ENCODE measurements at places on chromosomes 11 and 22. TPM values are rescaled to one million over a fixed set of nuclear protein-coding genes. Genes with fewer than 3 reads are reported as not detected.
A peak's percentile ranks its signal among the peaks of the same experiment; 100 is the strongest.

DNA sequence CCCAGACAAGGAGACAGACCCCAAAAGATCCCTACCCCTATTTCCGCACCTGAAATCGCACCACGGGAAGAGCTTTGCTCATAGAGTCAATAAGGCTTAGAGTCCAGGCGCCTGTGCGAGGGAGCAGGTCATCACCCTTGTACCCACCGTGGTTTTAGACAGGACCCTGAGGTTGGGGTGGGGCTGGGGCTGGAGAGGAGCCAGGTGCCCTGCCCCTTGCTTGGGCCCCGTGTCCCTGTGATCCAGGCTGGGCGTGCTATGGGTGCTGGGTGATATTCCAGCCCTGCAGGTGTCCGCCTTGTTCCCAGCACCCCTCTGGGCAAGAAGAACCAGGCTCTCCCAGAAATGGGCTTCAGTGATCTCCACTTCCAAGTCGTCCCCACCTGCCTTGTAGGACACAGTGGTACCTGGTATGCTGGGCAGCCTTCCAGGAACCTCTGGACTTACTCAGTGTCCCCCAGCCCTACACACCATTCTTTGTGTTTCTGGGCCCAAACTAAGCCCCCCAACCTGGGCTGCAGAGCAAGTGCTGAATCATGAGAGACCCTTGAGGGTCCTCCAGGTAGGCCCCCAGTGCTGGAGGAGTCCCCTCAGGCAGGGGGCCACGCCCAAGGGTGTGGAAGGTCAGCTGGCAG lies 4.5 kb downstream of the CD81 start:
- DNase-seq, result no peak

GRCh38 chr11:45158210-45158731 lies 11.8 kb downstream of the PRDM11 start:
- DNase-seq, result no peak

DNA sequence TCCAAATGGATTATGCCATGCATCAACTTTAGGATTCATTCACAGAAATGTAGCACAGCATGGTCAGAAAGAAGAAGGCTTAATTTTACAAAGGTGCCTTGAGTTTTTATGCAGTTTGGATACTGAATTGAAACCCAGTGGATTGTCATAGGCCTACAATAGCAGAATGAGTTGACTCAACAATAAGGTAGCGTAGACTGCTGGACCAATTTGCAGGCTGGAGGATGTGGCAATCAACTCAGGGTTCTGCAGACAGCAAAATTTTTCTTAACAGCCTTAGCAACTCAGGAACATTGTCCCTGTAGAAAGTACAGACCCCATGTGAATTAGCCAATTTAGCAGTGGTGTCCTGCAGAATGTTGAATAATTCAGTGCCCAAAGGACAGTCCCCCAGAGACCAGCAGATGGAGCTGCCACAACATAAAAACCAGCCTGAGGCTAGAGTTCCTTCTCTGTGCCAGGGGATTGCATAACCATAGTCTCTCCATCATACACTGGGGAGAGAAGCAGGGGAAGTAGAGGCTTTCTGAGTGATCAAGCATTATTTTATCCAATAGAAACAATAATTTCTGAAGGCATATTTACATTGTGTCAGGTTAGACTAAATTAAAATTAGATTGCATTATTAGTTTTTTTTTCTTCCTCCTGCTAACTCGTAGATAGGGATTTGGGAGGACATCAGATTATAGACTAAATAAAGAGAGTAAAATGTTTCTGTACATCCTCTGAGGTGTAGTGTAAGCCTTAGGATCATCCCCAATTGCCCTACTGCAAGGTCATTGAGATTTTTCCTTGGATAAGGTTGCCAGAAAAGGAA lies 20.3 kb upstream of the MRPL17 start:
- DNase-seq, result peak; percentile 47

GRCh38 chr11:133136376-133136775 lies 395.9 kb downstream of the OPCML start:
- DNase-seq, result no peak

DNA sequence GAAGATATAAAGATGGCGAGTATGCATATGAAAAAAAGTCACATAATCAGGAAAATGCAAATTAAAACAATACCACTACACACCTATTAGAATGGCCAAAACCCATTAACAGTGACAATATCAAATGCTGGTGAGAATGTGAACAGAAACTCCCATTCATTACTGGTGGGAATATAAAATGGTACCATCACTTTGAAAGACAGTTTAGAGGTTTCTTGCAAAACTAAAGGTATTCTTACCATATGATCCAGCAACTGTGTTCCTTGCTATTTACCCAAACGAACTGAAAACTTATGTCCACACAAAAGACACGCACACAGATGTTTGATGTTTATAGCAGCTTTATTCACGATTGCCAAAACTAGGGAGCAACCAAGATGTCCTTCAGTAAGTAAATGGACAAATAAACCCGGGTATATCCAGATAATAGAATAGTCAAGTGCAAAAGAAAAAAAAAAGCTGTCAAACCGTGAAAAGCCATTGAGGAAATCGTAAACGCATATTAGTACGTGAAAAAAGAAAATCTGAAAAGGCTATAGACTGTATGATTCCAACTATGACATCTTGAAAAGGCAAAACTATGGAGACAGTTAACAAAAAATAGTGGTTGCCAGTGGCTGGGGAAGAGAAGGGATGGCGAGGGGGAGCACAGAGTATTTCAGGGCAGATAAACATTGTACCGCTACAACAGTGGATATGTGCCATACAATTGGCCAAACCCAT lies 7.2 kb downstream of the PICALM start:
- no peak for DNase-seq

- DNase-seq, result no peak
Measured at GRCh38 chr11:118448294-118448693, 12.0 kb downstream of the KMT2A start.

DNA sequence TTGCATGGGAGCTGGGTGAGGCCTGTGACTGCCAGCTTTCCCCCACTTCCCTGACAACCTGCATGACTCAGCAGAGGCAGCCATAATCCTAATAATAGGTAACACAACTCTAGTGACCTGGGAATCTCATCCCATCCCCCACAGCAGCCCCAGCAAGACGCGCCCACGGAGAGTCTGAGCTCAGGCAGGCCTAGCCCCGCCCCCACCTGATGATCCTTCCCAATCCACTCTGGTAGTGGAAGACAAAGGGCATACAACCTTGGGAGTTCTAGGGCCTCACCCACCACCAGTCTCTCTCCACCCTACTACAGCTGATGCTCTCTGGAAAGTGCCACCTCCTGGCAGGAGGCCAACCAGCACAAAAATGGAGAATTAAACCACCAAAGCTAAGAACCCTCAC lies 60.3 kb downstream of the CWF19L2 start:
- peak; percentile 7 for DNase-seq

GRCh38 chr11:8062781-8063257 lies 18.2 kb upstream of the TUB start:
- DNase-seq, result no peak

DNA sequence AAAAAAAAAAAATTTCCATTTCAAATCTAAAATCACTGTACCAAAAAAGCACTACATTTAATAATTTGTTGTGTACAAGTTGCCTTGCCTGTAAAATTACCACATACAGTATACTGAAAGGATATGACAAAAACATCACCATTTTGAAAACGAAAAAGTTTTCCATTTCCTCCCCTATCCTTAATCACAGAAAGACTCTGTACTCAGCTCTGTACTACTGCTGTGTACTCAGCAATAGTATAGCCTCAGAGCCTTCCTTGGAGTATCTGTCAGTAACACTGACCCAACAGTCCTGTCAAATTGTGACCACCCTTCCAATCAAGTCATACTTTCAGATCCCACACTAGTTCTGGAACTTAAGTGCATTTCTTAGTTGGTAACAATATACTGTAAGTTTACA lies 48.0 kb downstream of the CELF1 start:
- DNase-seq, result no peak

The OR51M1 gene
- not detected for total RNA-seq

The DERL3 gene
- total RNA-seq, result 5.0 TPM

The OR8G5 gene
- total RNA-seq, result not detected

The USP28 gene
- total RNA-seq, result 142 TPM
